Stimulated activated CD4-positive, alpha-beta T cell treated with anti-CD3 and anti-CD28 coated beads, Interleukin-15, amount 100 ng/mL, for 1 hour (primary cell): ENCODE measurements at places on chromosomes 5 and 9.

DNA sequence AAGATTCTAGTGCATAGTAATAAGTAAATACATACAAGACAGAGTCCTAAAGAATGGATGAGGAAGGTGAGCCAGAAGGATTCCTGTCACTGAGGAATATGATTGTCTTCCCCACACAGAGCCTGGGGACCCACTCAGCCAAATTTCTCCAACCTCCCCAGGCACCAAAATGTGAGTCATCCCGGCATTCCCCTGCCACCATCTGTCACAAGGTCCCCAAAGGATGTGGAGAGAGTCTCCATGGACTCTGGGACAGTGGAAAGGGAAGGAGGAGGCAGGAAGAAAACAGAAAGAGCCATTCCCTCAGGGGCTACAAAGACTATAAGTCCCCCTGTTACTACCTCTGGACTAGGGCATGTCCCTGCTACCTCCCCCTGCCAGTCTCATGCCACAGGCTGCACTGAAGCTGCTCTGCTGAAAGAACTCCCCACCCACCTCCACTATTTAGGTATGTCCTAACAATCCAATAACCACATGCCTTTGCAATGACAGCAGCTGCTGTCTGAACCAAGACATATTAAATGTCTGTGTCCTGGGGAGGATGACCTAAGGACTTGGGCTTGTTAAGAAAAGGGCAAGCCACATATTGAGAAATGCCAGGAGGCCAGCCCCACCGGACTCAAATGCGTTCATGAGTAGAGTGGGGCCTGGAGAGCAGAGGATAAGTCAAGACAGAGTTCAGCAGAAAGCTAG is 10.7 kb upstream of the OR5C1 start:
- no peak for DNase-seq

- no peak for DNase-seq
These were observed 1.6 kb upstream of the CD72 start for GRCh38 chr9:35619800-35620158.

DNA sequence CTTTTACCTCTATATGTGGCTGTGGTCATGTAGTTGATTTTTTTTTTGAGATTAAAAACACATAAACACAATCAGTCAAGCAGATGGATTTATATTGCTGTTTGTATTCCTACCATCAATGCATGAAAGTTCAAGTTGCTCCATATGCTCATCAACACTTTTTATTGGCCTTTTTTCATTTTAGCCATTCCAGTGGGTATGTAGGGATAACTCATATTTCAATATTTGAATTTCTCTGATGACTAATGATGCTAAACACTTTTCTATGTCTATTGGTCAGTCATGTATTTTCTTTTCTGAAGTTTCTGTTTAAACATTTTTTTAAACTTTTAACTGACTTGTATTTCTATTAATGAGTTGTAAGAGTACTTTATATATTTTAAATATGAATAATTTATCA is 445.4 kb upstream of the RGMB start:
- no peak for DNase-seq

DNA sequence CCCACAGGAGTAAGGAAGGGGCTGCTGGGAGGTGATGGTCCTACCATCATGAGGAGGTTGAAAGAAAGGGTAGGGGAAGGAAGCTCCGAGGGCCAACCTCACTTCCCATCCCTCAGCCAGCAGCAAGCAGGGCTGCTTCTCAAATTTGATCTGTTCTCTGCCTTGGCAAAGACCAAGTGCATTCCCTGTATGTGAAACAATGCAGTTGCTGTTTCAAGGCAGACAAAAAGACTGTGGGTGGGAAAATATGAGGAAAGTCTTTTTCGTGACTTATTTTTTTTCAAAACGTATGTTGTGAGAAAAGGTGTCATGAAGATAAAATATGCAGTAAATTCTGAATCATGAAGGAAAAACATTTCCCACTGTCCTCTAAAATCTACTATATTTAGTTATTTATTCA is 165.9 kb downstream of the ARSB start:
- DNase-seq: no peak

GRCh38 chr5:168874713-168875380 is 295.7 kb upstream of the PANK3 start:
- no peak for DNase-seq

DNA sequence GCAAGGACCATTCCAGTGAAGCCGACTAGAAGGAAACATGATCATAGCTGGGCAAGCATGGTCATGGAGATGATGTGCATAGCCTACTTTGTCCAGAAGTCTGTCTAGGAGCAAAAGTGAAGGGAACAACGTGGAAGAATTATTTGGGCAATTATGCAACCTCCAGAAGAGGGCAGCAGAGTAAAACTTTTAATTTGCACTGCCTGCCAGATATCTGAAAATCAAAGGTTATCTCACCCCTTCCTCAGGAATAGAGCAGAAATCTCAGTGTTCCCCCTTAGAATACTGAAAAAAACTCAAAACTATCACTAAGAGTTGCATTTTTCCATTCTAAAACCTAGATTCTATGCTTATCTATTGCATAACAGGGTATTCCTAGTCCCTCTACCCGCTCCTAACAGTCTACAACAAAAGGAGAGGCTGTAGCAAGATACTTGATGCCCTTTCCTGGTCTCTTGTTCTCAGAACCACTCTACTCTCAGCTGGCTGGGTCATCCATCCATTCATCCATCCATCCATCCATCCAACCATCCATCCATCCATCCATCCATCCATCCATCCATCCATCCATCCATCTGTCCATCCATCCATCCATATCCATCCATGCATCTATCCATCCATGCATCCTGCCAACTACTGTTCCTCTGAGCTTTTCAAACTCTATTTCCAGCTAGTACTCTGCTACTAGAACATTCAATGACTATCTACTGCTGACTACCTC is 8.4 kb upstream of the SETD9 start:
- DNase-seq: no peak

DNA sequence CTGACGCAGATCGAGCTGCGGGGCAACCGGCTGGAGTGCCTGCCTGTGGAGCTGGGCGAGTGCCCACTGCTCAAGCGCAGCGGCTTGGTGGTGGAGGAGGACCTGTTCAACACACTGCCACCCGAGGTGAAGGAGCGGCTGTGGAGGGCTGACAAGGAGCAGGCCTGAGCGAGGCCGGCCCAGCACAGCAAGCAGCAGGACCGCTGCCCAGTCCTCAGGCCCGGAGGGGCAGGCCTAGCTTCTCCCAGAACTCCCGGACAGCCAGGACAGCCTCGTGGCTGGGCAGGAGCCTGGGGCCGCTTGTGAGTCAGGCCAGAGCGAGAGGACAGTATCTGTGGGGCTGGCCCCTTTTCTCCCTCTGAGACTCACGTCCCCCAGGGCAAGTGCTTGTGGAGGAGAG is 4.6 kb upstream of the PHYHD1 start:
- DNase-seq: no peak

GRCh38 chr9:127393645-127394044 is 3.3 kb upstream of the SLC2A8 start:
- DNase-seq: no peak

DNA sequence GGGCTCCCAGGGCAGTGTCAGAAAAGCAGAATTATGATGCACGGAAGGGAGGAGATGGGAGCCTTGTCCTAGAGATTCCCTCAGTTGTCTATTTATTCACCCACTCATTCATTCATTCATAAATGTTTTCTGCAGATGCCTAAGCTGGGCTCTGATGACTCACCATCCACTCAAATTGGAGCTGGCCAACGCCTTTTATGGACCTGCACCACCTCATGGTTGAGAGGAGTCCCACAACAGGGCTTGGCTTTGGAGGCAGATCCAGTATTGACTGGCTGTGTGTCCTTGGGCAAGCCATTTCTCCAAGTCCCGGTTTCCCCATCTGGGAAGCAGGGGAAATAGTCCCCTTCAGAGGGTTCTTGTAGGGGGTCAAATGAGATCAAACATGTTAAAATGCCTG is 227.8 kb downstream of the MELK start:
- no peak for DNase-seq

DNA sequence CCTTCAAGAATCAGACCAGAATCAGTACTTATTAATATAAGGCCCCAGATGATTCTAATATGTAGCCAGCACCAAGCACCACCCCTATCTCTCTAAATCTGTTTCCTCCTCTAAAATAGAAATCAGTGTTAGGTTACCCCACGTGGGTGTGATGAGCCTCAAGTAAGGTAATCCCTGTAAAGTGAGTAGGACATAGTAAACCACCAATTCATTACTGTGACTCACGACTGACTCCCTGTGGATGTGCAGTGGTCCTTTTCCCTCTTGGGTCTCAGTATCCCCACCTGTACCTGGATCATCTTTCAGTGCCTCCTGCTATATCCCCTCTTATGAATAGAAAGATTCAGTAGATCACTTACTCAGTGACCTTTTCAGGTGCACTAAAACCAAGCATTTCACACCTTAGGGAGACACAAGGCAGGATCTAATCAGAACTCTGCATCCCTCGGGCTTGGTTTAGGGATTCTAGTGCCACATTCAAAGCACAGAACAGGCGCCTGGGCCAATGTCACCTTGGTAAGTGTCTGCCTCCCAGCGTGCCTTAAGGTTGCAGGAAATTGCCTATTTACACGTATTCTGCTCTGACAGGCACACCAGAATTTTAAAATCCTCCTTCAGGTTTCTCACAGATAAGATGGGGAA is 12.2 kb upstream of the ALDH1B1 start:
- no peak for DNase-seq

DNA sequence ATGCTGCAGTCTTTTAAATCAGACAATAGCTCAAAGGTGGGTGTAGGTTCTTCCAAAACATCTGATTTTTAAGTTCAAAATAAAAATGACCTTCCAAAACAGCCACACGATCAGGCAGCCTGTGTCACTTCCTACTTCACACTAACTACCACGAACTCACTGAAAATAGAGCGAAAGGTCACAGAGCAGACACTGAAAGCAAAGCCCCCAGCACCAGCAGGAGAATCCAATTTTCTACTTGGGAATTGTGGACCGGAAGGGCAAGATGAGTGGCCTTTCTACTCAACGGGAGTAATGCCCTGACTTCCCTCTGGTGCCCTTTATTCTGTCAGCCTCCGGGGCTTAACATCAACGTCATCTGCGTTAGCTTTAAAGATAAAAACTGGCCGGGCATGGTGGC is 107.8 kb upstream of the FAM120A start:
- DNase-seq: no peak

DNA sequence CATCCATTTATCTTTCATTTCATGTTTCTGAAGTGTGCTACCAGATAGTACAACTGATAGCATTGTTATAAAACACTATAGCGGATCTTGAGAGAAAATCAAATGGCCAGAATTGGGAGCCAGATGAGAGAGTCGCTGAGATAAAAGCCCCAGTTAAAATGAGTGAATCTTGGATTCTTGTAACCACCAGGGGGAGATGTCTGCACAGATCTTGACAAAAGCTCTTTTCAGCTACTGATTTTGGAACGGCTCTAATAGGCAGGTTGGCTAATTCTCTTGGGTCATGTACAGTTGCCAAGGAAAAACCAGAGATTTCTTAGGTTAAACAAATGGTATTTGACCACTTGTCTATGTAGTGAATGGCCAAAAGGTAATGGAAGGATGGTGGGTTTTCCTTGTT is 21.7 kb downstream of the F2RL2 start:
- DNase-seq: no peak

DNA sequence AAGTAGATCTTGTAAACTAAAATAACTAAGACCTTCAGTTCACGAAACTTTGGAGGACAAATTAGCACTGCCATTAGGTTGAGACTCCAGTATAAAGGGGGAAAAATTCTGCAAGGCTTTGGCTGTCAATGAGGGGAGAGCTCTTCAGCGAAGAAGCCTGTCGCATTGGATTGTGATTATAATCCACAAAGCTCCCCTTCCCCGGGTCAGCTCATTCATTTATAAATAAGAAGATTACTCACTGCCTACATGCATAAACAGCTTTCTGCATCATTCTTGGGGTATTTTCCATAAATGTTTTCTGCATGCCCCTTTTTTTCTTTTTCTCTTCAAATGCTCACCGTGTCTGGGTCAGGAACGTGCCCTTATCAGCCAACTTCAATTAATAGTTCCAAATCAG is 196.7 kb downstream of the EBF1 start:
- no peak for DNase-seq

GRCh38 chr9:14258660-14259239 is 55.2 kb downstream of the NFIB start:
- no peak for DNase-seq

DNA sequence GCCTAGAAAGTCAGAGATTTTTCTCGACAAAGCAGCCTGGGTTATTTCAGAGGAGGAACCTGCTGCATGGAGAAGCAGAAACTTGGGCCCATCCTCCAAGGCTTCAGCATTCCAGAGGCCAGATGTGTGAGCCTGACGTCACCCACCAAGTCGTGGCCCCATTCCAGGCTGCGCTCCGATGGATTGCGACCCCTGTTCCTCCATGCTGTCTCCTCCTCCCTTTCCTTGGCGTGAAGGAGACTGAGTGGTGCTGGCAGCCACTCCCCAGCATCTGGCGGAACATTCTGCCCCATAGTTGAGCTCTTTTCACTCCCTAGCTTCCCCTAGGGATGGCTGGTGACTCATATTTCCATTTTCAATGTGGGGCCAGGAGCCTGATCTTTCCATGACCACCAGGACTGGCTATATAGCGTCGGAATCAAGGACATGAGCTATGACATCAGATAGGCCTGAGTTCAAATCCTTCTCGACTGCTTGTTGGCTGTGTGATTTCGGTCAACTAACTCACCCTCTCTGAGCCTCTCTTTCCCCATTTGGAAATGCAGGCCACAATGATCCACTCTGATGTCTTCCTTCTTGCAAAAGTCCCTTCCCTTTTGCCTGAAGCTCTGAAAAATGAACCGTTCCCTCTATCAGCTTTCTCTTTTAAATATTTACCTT is 24.5 kb upstream of the DUSP1 start:
- no peak for DNase-seq

GRCh38 chr9:97954550-97954989 is 16.6 kb upstream of the HEMGN start:
- DNase-seq: peak; percentile 5

DNA sequence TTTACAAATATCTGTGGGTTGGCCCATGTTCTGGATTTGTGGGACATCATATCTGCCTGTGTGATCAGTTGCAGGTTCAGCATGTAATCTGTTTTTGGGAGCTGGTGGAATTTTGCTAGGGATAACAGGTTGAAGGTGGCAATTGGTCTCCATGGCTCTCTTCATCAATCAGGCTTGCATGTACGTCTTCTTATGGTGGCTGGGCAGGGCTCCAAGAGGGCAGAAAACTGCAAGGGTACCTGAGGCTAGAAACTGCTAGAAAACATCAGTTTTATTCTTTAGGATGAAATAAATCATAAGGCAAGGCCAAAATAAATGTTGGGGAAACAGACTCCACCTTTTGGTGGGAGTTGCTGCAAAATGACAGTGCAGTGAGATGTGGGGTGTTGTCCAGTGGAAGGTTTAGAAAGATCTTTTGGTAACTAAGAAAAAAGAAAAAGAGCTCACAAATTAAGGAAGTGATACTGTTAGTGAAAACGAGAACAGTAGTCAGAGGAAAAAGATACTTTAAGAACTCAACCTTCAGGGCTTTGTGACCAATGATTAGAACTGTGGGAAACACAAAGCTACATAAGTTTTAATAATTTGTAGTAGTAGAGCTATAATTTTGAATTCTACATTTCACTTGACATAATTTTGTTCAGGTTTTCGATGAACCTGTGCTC is 300.7 kb upstream of the IZUMO3 start:
- DNase-seq: no peak

DNA sequence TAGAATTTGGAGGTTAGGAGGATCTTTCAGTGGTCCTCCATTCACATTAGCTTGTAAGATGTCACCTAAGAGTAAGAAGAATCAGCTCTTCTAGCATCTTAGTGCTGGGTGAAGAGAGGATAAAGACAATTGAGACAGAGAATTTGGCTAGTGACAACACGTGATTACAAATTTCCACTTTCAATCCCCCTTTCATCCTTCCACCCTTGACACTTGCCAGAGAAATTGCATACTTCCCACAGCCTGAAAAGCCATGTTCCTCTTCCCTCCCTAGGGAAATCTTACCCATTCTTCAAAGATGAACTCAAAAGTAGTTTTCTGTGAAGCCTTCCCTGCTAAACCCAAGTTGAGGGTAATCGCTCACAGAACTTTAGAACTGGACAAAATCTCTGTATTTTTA is 282.6 kb upstream of the PTGER4 start:
- DNase-seq: no peak
